ENCODE measurements at places on chromosomes 12 and 14.

DNA sequence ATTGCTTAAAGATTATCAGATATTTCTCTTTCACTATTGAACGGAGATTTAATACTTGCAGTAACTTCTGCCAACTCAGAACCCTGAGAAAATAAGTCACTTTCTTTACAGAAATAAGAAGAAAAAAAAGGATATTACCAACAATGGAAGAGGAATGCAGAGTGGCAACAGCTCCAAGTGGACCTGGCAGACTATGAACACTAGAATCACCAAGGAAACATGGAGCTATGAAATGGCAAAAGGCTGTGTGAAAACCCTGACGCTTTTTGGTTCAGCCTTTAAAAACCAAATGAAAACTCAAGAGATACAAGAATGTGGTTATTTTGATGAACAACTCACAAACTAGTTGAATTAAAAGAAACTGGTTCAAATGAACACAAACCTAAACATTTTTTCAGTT, 17.7 kb downstream of the DTD2 start:
- no peak for DNase-seq

DNA sequence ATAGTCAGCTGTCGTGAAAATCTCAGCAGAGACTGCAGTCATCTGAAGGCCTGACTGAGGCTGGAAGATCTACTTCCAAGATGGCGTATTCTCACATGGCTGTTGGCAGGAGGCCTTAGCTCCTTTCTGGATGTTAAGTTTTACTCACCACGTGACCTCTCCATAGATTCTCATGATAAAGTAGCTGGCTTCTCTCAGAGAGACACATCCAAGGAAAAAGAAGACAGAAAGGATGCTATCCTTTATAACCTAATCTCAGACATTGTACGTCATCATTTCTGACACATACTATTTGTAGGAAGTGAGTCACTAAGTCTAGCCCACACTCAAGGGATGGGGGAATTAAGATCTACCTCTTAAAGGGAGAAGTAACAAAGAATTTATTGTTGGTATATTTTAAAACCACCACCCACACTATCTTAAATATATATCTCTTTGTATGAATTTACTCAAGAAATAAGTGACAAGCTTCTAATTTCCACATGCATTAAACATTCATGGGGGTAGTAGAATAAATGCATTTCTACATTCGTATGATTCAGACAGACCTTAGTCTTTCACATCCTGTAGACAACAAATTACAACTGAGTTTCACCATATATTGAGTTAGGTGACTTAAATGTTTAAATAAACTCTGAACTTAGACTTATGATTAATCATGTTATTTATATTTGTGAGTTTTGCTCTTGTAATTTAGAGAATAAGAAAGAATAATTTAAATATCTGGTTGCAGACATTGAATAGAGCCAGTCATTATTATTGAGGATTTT, 411.0 kb downstream of the LRIG3 start:
- no peak for DNase-seq

DNA sequence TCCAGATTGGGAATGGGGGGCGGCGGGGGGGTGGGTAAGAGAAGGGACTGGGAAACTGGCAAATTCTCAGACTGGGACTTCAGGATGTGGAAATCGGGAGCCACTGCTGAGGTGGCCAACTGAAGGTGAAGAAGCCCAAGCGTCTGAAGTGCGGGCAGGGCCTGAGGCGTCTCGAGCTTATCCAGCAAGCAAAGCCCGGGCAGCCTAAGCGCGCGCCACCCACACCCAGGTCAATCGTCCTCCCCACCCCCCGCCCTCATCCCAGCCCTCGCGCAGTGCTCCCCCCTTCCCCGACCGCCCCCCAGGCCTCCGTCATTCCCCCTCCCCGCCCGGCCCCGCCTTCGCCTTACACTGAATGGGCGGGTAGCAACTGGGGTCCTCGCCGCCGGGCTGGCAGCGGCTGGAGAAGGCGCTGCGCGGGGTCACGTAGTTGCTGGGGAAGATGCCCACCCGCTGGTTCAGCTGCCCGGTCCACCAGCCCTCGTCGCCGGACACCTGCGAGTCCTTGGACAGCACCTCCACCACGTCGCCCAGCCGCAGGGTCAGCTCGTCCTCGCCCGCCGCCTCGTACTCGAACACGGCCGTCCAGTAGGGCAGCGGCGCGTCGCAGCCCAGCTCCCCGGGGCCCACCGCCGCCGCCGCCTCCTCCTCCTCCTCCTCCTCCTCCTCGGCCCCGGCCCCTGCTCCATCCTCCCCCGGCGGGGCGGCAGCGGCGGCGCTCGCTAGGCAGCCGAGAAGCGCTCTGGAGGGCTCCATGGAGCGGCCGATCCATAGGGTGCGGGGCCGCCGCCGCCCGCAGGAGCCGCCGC, 693 bp downstream of the MAP3K9 start:
- peak; percentile 49 for DNase-seq

DNA sequence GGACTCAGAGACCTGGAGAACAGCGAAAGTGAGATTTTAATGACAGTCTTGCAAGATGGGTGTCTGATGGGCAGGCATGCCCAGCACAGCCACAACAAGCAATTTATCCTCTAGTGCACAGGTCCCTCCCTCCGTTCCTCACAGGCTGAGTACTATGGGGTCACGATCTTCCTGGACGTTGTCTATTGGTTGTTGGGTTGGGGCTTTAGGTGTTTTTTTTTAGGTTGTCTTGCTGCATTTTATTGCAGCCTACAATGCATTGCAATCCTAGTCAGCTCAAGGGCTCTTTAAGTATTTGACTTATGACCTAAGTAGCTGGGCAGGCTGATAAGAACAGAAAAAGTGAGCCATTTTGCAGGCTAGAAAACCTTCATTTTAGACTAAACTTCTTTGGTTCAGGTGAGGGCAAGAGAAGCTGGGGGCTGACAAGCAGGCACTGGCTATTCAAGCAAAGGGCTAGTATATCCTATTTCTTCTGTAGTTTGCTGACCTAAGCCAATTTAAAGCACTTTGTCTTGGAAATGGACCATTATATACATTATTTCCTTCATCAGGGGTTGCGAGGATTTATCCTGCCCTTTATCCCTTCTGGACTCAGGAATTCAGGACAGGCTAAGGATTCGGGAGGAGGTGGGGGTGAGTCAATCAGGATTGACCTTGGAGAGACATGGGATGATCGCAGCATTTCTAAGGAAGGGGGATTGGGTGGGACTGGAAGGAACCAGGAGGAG, 6.0 kb downstream of the KRT7 start:
- no peak for DNase-seq

DNA sequence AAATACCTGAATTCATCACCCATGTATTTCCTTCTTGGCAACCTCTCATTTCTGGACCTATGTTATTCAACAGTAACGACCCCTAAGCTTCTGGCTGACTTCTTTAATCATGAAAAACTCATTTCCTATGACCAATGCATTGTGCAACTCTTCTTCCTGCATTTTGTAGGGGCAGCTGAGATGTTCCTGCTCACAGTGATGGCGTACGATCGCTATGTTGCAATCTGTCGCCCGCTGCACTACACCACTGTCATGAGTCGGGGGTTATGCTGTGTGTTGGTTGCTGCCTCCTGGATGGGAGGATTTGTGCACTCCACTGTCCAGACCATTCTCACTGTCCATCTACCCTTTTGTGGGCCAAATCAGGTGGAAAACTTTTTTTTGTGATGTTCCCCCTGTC, 356 bp downstream of the OR4Q2 start:
- DNase-seq: no peak

DNA sequence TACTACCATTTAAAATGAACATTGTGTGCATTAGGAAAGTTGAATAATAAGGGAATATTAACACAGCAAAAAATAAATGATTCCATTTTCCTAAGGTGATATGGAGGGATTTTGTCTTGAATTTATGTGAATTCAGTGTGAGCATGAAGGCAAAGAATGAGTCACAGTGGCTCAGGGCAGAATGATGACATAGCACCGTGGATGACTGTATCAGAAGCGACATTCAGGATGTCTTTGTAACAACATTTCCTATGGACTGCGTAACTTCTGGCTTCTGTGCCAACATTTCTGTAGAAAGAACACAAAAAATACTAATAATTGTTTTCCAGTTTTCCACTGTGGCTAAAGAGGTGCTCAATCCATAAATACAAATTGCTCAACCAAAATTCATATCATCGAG, 54.6 kb downstream of the TTC8 start:
- no peak for DNase-seq

DNA sequence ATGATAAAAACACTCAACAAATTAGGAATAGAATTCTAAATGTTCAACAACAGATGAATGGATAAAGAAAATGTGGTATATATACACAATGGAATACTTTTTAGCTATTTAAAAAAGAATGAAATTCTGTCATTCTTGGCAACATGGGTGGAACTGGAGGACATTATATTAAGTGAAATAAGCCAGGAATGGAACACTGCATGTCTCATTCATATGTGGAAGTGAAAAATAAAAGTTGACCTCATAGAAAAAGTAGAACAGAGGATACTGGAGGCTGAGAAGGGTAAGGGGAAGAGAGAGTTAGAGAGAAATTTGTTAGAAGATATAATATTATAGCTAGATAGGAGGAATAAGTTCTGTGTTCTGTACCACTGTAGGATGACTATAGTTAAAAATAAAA, 35.8 kb upstream of the ZFP36L1 start:
- DNase-seq: no peak

DNA sequence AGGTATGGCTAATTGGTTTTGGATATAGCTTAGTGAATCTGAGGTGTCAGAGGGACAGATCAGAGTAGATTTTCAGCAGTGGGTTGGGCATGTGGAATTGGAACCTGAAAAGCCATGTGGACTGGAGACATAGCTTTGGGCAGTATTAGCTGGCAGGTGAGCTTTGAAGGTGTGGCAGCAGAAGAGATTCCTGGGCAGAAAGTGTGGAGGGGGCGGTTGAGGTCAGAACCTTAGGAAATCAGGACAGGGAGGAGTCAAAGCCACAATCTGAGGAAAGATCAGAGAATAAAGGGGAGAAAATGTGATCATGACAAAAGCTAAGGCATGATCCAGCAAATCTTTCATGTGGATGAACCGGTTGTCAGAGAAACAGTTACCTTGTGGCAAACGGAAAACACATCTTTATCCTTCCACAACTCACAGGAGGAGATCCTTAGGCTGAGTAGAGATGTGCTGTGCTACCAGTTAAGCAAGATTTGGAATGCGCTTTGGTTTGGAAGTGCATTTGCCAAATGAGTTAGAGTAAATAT, 56.4 kb downstream of the PTGER2 start:
- DNase-seq: no peak

DNA sequence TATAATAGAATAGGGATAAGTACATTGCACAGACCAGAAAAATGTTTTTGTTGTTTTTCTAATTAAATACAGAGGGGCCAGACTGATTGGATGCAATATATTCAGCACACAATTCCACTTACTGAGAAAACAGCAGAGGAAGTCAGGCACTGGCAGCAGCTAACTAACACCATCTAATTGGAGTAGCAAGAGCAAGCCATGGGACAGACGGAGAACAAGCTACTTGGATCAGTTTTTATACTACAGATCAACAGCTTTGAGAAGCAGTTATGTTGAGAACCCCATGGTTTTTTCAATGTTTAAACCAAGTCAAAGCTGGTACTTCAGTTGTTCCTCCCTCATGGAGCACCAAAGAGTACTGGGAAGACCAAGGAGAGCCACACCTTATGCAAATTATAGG, 1249.4 kb downstream of the LRFN5 start:
- DNase-seq: no peak

DNA sequence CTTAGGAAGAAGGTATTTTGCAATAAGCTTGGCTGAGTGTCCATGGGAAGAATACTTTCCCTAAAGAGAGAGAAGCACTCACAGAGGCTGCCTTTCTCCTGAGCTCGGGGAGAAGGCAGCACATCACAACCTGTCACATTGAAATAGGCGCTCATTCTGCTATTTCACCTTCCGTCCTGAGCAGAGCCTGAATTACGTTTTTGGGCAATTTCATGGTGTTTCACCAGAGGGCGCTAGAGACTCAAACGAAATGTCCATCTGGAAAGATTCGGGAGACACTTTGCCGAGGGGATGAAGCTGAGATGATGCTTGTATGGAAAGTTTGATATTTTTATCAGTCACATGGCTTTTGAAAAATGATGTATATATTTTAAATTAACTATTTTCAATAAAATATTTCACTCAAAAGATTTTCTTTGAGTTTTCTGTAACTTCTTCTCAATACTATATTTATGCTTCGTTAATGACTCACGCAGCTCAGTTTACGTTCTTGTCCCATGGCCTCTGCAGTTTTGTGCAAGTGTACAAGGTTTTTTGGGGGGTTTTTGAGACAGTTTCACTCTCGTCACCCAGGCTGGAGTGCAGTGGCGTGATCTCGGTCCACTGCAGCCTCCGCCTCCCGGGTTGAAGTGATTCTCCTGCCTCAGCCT, 17.4 kb upstream of the B4GALNT3 start:
- no peak for DNase-seq

- DNase-seq: no peak
Observed at GRCh38 chr14:92400579-92401444, 77.8 kb downstream of the SLC24A4 start.

GRCh38 chr12:122048151-122048550, 26.5 kb downstream of the BCL7A start:
- DNase-seq: no peak

- no peak for DNase-seq
Observed at GRCh38 chr12:13099066-13099843, 4.2 kb downstream of the GSG1 start.

- DNase-seq: no peak
Observed at GRCh38 chr12:27177706-27178105, 66.4 kb upstream of the STK38L start.

DNA sequence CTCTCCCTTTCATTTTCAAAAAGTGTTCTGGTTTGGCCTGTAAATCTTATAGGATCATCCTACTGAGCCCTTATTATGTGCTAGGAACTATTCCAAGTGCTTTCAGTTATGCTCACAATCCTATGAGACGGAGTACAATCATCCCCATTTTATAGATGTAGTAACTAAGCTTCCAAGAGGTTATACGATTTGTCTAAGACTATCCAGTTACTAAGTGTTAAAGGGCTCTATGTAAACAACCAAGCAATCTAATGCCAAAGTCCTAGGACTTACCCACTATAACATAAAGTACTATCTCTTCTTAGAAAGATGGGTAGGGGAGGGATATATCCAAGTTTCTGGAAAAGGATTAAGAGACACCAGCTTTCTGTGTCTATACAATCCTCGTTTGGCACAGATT, 6.7 kb downstream of the CFL2 start:
- no peak for DNase-seq

DNA sequence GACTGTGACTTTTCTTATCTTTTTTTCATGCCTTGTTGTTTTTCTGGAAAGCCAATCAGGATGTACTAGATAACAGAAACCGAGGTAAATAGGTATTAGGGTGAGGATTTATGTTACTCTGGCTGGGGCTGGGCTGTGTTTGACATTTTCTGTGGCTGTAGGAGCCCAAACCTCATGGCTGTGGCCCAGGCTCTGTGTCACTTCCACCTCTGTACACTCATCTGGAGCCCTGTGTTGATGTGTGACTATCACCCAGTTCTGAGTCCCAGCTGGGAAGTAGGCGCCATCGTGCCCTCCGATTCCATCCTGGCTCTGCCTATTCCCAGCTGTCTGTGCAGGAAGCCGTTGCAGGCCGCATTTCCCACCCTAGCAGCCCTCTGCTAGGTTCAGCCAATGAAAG, 1.6 kb upstream of the HHIPL1 start:
- DNase-seq: no peak

- no peak for DNase-seq
Observed at GRCh38 chr14:85316701-85317410, 213.1 kb upstream of the FLRT2 start.

All from right lobe of liver (tissue), 6 donors.